Mammary epithelial cell (primary cell): ENCODE measurements at places on chromosomes 3 and 15. TPM values are rescaled to one million over a fixed set of nuclear protein-coding genes. Genes with fewer than 3 reads are reported as not detected.

GRCh38 chr15:90002428-90002844 lies 1.3 kb downstream of the ZNF710 start:
- peak; percentile 56 for DNase-seq

DNA sequence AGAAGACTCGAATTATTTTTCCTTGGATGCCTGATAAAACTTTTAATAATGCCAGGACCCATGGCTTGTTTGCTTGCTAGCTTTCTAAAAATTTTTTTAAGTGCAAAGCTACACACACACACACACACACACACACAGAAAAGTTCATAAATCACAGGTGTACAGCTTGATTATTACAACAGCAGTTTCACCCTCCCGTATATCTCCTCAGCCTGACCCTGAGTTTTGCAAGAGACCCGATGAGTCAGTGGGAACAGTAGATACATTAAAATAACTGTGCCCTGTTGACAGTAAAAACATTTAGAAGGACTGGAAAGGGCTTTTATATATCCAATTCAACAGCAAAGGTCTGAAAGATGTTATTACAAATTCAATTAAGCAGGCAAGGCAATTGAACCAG lies 46.7 kb downstream of the EMC4 start:
- DNase-seq = peak; percentile 90

GRCh38 chr3:15804553-15805095 lies 6.8 kb upstream of the ANKRD28 start:
- no peak for DNase-seq

DNA sequence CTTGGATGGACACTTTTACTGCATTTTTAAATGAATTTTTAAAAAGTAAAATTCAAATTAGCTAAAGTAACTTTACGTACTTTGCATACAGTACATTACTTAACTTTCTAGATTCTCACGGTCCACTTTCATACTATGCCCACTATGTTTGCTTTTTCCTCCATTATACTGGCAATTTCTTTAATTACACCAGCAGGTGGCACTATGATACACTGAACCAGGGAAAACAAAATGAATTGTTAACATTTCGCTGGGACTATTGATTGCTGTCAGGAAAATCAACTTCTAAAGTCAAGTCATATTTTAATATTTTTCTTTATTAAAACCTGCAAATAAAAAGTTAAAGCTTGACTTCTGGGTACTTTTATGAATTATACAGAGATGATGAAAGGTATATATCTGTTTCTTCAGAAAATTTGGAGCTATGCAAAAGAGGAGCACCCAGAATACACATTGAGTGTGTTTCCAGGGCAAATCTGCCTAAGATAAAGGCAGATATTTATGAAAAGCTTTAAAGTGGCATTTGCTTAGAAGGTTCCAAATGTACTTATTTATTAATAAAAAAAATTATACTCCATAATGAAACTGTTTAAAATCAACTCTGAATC lies 21.8 kb upstream of the POU1F1 start:
- peak; percentile 22 for DNase-seq

DNA sequence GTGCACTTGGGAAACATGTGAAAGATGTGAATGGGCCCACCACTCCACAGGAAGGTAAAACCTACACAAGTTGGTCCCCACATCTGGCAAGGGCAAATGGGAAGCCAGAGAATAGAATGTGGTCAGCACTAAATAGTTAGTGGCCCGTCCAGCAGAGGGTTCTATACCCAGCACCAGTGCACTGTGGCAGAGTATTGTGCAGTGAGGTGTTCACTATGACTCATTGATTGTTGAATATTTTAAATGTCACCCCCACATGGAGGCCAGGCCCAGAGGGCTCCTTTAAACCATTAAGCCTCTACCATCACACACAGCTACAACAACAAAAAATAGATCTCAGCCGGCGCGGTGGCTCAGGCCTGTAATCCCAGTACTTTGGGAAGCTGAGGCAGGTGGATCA lies 11.7 kb downstream of the FRMD5 start:
- no peak for DNase-seq

Gene NR2E3
- 0.61 and 1.7 TPM in 2 replicates for total RNA-seq

Gene EXOG
- total RNA-seq = 8.0 TPM

Gene MCF2L2
- 2.0 and 3.6 TPM in 2 replicates for total RNA-seq

Gene RBP2
- not detected in 2 replicates for total RNA-seq

Gene SNX22
- total RNA-seq = 0.31 TPM in 1 of 2 replicates, not detected in the other
